CD4-positive, CD25-positive, alpha-beta regulatory T cell (primary cell): ENCODE measurements at places on chromosomes 16 and 17. TPM values are rescaled to one million over a fixed set of nuclear protein-coding genes. Genes with fewer than 3 reads are reported as not detected.

- no peak for DNase-seq
These were observed 129.5 kb downstream of the PRKCA start for GRCh38 chr17:66431910-66432309.

DNA sequence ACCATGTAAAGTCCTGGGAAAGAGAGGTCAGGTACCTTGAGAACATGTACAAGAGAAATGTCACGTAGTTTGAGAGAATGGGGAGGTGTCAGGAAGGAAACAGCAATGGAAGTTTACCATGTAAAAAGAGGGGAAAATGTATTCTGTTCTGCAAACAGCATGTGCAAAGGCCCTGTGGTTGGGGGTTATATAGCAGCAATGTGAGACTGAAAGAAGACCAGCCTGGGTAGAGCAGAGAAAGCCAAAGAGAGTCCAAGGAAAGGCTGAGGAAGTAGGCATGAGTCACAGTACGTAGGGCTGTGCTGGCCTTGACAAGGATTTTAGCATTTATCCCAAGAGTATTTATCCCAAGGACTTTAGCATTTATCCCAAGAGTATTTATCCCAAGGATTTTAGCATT is 141.3 kb upstream of the CACNG3 start:
- no peak for DNase-seq

GRCh38 chr16:17963185-17963836 is 373.2 kb downstream of the NPIPA8 start:
- no peak for DNase-seq

- DNase-seq = no peak
These were observed 44.4 kb downstream of the PPL start for GRCh38 chr16:4892361-4893102.

DNA sequence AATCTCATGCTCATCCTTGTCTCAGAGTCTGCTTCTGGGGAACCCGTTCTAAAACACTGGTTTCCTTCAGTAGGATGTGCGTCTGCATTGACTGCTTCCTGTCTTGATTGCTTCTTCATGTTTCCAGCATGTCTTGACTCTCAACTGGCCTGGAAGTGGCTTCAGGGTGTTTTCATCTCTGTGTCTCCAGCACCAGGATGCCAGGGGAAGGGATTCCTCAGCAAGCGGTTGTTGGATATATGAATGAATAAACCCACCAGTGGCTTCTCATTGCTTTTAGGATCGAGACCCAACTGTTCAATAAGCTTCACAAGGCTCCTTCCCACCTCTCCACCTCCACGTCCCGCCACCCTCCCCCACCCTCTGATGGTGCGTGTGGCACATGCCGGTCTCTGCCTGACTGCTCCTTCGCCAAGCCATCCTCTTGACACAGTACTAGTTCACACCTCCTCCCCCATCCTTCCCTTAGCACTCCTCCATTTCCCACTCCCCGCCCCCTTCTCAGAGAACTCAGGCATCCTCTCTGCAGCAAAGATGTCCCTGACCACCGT is 14.1 kb upstream of the TNS4 start:
- DNase-seq = peak; percentile 52

- DNase-seq = no peak
These were observed 2.6 kb downstream of the ADAMTS18 start for GRCh38 chr16:77432264-77432663.

KCNAB3 gene
- 8.0 TPM for total RNA-seq

C17orf78 gene
- not detected for total RNA-seq

ANKS4B gene
- total RNA-seq = not detected
